HFF-Myc (cell line): ENCODE measurements at places on chromosomes 16 and 17.

- no peak for DNase-seq
These were observed 51.2 kb downstream of the WDR45B start for GRCh38 chr17:82596837-82597672.

- DNase-seq: no peak
These were observed 10.0 kb downstream of the TRPV3 start for GRCh38 chr17:3547628-3548027.

- DNase-seq: no peak
These were observed 285.2 kb downstream of the SEC14L1 start for GRCh38 chr17:77425791-77426641.

GRCh38 chr16:52293204-52293603, 253.7 kb downstream of the TOX3 start:
- no peak for DNase-seq

GRCh38 chr16:82067042-82067803, 32.2 kb downstream of the HSD17B2 start:
- DNase-seq: no peak

GRCh38 chr16:68267612-68268405, 3.5 kb downstream of the SLC7A6 start:
- DNase-seq: no peak

GRCh38 chr16:89120921-89121351, 27.3 kb downstream of the ACSF3 start:
- no peak for DNase-seq

GRCh38 chr17:59097876-59098275, 8.8 kb downstream of the TRIM37 start:
- DNase-seq: no peak

GRCh38 chr16:50950955-50951354, 200.1 kb downstream of the SALL1 start:
- DNase-seq: no peak

- DNase-seq: no peak
These were observed 23.9 kb upstream of the CCL1 start for GRCh38 chr17:34386697-34387550.

- DNase-seq: no peak
These were observed 17.5 kb upstream of the IRF8 start for GRCh38 chr16:85881436-85881835.

GRCh38 chr16:73049091-73049490, 1.2 kb upstream of the ZFHX3 start:
- no peak for DNase-seq

DNA sequence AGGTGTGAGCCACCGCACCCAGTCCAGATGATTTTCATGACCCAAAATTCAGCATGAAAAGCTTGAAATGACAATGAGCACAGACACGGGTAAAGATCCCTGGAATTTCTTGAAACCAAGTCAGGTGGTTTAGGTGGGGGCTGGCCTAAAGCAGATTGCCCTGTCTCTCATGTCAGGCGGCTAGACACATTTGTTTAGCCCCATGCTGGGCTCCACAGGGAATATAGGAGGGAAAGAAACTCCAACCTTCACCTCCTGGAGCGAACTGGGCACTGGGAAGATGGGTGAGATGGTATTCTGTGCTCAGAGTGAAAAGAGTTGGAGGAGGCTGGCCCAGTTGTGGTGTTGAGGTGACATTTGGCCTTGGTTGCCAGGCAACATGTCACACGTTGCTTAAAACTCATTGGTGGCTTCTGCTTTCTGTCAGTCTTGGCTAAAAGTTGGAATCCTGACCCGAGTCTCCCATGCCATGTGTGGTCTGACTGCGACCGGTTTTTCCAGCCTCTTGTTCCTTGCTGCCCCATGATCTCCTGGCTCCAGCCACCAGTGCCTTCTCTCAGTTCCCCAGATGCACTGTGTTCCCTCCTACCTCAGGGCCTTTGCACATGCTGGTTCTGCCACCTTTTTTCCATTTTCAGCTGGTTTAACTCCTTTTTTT, 113.7 kb downstream of the ABCC6 start:
- no peak for DNase-seq

DNA sequence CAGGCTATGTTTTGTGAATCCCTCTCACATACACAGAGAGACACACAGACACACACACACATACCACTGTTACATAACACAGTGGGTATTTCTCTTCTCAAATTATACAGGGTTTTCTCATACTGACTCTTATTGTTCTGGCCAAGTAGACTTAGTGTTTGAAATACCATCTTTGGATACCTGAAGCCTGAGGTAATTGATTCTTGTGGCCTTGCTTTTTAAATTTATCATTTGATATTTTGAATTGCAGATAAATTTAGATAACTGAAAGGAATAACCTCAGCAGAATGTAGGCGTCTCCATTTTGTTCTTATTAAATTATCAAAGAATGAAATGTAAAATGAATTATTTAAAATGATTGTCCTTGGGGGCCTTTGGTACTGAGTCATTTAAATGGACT, 223.8 kb downstream of the LGALS9B start:
- no peak for DNase-seq

DNA sequence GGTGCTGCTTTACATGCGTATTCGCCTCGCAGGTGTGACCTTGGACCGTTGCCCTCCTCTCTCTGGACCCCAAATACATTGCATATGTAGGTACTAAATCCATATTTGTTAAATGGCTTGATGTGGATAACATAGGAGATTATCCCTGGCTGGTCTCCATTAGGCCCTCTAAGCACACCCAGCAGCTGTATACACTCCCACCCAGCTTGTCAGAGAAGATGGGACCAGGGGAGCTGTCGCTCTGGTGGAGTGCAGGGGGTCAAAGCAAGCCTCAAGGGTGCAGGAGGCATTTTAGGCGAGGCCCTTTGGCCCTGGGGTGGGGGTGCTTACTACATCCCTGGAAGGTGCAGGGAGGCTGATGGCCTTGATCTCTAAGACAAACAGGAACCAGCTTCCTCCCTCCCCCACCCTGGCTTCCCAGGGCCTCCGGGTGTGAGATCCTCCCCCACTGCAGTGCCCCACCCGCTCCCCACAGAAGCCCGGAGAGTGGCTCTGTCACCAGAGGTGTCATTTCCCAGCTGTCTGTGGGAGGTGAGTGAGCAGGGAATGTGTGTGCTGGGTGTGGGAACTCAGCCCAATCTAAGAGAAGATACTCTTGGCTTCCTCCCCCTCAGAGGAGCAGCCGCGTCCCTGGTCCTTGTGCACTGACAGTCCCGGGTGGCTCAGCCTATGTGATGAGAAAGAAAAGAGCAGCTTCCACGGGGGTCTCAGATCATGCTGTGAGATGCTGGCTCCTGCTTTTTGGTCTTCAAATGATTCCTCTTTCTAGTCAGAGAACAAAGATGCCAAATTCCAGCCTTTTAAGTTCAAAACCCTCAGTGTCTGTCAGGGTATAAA, 1.4 kb upstream of the VAMP2 start:
- DNase-seq: no peak

- DNase-seq: no peak
These were observed 34.8 kb downstream of the MPRIP start for GRCh38 chr17:17077101-17077500.

- DNase-seq: no peak
These were observed 33.3 kb downstream of the ADCY7 start for GRCh38 chr16:50299508-50300105.

DNA sequence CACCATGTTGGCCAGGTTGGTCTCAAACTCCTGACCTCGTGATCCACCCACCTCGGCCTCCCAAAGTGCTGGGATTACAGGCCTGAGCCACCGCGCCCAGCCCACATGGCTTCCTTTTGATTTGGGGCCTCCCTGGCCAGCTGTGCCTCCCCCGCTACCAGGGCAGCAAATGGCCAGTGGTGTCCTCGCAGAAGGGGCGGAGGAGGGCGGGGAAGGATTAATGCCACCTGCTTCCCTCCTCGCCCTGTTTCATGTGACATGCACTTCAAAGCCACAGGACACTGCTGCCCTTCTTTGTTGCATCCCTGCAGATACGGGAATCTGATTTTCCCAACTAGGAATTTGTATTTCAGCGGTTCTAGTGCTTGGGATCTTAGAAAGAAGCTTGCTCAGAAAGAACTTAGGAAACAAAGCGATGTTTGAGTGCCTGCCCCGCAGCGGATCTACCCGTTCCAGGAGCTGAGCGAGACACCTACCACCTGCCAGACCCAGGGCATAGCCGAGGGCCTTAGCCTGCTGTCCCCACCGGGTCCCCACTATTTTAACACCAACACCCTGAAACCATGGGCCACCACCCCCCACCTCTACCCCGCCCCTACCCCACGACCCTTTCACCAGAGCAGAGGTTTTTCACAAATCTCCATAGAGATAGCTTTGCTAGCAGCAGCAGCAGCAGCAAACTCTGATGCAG, 37.7 kb upstream of the CCDC182 start:
- DNase-seq: no peak

DNA sequence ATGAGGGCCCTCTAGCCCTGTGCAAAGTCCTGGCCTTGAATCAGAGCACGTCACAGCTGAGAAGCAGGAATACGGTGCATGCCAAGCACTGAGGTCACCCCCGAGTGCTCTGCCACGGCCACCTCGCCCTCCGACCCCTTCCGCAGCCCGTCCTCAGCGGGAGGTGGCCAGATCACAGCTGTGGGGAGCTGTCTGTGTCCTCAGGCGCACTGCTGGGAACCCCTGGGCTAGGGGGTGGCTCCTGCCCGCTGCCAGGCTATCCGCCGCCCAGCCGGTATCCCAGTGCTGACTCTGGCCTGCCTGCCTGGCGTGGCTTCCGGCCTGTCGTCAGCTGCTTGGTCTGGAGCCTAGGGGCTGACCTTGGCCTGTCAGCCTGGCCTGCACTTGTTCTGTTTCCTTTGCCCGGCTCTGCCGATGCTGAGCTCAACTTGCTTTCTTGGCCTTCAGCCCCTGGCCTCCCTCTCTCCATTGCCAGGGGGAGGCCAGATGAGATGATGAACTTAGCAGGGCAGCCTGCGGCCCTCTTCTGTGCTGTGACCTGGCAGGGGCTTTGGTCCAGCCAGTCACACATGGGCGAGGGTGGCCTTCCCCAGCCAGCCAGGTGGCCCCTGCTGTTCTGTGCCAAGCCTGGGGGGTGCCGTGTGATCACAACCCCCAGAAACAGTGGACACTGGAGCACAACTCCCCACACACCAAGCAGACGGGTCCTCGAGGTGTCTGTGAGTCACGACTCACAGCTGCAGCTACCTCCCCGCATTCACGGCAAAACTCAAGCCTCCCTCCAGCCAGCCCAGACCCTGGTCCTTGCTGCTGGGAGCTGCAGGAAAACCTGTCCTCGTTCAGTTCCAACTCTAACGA, 77.3 kb downstream of the ZDHHC7 start:
- no peak for DNase-seq

GRCh38 chr17:60939318-60939717, 261.7 kb downstream of the BCAS3 start:
- DNase-seq: no peak

- DNase-seq: no peak
These were observed 7.2 kb downstream of the FUS start for GRCh38 chr16:31186930-31187807.

GRCh38 chr17:50833510-50834428, 1.6 kb upstream of the WFIKKN2 start:
- no peak for DNase-seq

DNA sequence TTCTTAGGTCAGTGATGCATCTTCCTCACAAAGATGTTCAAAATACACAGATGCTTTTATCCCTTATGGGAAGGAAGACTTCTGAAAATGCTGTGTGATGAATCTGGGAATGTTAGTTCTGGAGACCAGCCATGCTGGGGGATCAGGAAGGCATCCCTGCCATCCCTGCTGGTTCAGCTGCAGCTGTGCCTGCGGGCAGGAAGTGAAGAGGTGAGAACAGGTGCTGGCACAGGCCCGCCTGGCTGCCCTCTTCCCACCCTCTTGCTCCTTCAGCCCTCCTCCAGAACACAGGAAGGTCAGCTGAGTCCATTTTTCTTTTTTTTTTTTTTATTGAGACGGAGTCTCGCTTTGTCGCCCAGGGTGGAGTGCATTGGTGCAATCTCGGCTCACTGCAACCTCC, 15.2 kb downstream of the RAB11FIP3 start:
- DNase-seq: no peak
